Activated CD4-positive, alpha-beta T cell treated with anti-CD3 and anti-CD28 coated beads, Interleukin-2, amount 50 U/mL, for 1 hour (primary cell): ENCODE measurements at places on chromosomes 5 and 9.

GRCh38 chr9:19373527-19373926 lies 6.5 kb downstream of the RPS6 start:
- no peak for DNase-seq

DNA sequence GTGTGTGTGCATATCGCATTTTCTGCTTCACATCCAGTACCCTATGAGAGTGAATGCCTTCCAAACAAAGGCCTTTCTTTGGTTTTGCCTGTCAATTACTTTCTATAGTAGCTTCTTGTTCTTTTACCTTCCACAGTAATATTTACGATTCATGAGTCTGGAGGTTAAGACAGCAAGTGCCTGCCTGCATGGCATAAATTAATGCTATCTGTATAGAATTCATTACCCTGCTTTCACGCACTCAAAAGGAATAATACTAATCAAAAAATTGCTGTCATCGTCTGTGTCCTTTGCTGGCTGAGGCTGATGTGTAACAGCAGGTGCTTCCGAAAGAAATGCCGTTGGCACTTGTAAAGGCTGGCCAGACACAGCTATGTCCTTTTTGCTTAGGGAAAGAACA lies 1304.4 kb upstream of the CDH6 start:
- DNase-seq: no peak

GRCh38 chr5:132095424-132095972 lies 21.9 kb downstream of the CSF2 start:
- no peak for DNase-seq

- DNase-seq: no peak
Observed at GRCh38 chr5:80083101-80083890, 48.1 kb downstream of the THBS4 start.

GRCh38 chr5:10645146-10645545 lies 81.3 kb downstream of the ANKRD33B start:
- no peak for DNase-seq
